ENCODE measurements at places on chromosomes 6 and 20.

DNA sequence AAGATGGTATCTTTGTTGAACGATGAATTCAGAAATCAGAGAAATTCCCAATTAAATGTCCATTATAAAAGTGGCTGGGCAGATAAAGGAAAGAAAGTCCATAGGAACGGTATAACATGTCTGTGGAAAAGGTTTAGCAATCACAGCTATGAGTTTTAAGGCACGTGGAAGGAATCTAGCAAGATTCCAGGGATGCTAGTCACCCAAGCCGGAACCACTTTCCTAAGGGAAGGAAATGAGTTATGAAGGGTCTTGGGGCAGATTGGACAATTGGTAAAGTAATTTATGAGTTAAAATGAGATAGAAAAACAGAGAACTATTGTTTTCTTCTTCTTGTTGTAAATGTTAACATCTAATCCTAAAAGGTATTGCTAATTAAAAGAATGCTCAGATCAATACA is 384.8 kb downstream of the ADGRB3 start:
- DNase-seq, result no peak

DNA sequence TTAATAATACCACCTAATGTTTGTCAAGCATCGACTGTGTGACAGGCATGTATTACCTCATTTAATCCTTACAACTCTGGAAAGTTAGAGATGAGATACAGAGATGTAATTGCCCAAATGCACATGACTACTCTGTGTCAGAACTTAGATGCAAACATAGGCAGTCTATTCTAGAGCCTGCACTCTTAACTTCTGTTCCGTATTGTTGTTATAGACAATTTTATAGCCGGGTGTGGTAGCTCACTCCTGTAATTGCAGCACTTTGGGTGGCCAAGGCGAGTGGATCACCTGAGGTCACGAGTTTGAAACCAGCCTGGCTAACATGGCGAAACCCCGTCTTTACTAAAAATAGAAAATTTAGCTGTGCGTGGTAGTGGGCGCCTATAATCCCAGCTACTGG is 15.0 kb downstream of the IFT52 start:
- no peak for DNase-seq

DNA sequence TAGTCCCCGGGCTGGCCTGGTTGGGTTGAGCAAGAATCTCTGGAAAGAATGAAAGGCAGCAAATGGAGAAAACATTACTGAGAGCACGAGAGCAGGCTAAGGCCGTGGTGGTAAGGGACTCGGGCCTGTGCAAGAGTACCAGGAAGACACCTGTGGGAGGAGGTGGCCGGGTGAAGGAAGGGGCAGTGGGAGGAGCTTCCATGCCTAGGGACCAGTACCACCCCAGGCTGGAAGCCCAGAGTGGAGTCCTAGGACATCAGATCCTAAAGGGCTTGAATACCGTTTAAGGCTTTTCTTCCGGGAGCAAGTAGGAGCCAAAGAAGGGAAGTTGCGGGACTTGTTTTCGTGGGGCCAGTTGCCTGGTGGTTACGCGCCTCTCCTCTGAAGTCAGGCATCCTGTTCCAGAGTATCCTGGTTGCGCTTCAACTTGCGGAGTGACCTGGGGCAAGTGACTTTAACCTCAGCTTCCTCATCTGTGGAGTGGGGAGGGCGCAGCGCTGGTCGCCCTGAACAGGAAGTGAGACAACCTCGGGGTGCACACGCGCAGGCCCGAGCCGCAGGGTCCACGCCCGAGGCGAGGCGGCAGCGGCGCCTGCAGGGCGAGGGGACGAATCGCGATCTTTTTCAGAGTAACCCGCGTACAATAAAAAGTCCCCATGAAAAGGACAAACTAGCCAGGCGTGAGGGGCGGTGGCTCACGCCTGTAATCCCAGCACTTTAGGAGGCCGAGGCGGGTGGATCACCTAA is 1.1 kb upstream of the TPD52L2 start:
- DNase-seq, result peak; percentile 74

DNA sequence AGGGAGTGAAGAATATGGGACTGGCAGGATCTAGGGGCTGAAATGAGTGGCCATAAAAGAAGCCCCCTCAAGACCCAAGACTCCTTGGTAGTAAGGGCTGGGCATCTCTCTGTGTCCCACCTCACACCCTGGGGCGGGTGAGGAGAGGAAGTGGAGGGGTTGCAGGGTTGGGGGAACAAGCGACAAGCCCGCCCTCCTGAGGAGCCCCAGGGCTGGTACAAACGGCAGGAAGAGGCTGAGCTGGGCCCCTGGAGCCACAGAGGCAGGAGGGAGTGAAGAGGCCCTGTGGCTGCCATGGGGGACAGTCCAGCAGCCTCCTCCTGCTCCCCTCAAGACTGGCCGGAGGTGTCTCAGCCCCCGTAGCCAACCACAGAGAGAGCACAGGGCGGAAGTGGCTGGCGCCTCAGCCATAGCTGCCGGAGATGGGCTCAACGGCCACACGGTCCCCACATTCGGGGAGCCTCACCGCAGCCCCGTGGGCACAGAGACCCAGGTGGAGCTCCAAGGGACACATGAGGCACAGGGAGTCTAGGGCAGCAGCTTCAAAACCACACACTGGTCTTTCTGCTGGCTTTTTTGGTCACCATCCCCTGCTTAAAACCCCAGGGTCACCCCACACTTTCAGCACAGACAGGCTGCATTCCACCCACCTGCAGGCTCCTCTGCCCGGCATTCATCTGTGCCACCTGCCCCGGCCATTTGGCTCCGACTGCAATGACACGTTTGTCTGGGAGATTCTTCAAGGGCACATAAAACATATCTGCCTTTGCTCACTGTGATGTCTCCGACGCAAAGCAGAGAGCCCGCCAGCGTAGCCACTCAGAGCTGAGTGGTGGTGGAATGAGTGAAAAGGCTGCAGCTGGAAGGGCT is 524 bp downstream of the C20orf203 start:
- DNase-seq, result no peak

DNA sequence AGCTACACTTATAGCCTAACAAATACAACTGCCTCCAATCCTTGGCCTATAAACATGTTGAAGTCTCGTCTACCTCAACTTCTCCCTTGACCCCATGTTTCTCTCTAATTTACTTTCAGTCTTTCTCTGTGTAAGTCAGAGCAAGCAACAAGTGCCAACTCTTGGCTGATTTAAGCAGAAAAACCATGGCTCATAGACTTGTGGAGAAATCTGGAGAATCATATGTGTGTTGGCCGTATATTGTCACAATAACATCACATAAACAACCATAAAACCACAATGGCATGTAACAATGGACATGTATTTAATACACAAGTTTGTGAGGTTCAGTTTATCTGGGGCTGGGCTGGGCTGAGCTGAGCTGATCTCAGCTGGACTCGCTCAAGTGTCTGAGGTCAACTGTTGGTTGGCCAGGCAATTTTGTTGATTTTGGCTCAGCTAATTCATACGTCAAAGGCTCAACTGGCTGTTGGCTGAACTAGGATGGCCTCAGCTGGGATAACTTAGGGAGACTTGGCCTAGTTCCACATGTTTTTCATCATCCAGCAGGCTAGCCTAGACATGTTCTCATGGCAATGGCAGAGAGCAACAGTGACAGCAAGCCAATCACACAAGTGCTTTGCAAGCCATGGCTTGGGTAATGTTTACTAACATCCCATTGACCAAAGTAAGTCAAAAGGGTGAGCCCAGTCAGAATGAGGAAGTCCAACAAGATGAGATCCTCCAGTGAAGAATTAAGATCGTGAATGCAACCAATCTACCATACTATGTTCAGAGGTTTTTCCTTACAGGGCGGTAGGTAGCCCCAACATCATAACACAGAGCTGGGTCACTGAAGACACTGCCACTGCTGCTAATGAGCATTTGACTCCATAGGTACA is 12.9 kb upstream of the TBC1D22B start:
- no peak for DNase-seq

GRCh38 chr6:146434732-146435390 is 108.8 kb upstream of the RAB32 start:
- DNase-seq, result no peak

DNA sequence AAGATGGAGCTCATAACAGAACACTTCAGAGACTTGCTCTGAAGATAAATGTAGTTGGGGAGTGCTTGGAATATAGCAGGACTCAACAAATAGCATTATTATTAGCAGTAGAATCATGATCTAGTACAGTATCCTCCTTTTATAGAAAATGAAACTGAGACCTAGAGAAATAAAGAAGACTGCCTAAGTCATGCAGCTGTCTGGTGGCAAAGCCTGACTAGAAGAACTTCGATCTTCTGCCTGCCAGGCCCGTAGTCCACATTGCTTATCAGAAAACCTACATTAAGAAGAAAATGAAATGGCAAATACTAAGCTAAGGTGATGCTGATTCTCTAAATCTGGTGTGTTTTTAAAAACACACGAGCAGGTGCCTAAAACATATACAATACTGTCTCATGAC is 46.4 kb upstream of the DST start:
- DNase-seq, result no peak

- DNase-seq, result no peak
Measured at GRCh38 chr20:33865761-33866370, 54.7 kb downstream of the CHMP4B start.

DNA sequence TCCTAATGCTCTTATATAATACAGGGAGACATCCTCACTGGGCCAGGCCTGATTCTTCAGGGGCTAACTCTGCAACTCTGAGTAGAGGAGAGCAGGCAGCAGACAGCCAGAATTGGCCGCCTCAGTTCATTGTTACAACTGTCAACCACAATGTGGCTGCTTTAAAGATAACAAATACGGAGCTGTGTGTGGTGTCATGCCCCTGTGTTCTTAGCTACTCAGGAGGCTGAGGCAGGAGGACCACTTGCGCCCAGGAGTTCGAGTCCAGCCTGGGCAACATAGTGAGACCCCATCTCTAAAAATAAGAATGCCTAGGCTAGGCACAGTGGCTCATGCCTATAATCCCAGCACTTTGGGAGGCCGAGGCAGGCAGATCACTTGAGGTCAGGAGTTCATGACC is 34.3 kb downstream of the CEP250 start:
- no peak for DNase-seq

- DNase-seq, result no peak
Measured at GRCh38 chr6:90765895-90766294, 179.0 kb upstream of the MAP3K7 start.

DNA sequence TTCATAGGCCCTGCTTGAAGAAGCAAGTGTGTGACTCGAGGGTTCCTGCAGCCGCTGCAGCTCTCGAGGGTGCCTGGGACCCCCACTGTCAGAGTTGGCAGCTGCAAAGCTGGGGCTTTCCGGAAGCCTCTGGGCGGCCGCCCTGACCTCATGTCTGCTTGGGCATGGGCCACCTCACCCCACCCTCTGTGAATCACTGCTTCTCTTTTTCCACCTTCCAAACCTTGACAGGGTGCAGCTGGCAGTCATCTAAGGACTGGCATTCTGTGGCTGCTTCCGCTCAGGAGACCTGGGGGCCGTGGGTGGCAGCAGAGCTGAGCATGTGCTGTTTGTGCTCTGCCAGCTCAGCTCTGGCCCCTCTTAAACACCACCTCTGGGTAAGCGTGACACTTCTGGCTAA is 32.0 kb downstream of the ERMARD start:
- no peak for DNase-seq

DNA sequence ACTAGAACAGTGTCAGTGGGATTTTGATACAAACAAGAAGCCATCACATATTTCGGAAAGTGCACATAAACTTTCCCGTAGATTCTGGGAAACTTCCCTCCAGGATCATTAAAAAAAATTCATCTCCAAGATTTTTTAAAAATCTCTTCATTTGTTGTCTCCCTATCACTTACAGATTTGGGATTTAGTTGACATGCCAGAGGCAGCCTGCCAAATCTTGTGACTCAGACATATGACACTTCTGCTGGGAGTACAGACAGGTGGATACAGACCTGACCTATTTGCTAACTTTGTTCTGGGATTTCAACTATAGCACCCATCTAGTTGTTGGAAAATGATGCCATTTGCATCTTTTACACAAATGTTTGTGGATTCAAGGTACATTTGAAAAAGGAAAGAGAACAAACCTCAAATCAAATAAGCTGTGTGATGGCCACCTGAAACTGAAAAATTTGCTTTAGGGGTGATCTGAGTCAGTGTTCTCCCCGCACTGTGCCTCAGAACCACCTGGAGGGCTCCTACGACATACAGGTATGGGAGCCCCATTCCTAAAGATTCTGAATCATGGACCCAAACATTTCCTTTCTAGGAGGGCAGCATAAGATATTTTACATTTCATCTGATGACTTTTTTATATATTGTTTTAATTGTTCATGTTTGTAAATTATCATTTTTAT is 21.9 kb upstream of the CD2AP start:
- no peak for DNase-seq

- no peak for DNase-seq
Measured at GRCh38 chr6:139644821-139645220, 270.4 kb upstream of the CITED2 start.

- no peak for DNase-seq
Measured at GRCh38 chr20:15236812-15237211, 899.4 kb upstream of the FLRT3 start.

DNA sequence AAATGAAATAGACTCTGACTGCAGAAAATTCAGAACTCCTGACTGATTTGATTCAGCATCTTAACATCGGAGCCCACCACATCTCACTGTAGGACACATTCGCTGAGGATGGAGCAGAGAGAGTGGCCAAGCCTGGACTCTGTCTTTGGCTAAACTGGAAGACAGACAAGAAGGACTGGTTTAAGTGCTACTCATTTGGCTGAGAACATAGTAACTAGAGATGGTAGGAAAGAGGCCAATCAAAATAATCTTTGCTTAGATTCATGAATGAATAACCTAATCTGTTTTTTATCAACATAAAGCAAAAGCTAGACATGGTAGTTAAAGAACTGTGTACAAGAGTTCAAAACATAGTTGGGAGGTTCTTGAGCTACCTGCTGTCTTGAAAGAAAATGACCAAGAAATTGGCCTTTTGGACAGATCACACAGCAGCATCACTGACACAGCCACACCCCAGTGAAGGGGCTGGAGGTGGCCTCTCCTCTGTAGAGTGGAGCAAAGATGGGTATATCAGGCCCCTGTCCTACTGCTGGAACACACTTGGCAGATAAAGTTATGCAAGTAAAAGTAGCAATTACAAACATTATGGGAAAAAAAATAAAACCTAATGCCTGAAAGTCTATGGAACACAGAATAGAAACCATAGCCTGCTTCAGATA is 87.1 kb upstream of the NT5E start:
- DNase-seq, result no peak

DNA sequence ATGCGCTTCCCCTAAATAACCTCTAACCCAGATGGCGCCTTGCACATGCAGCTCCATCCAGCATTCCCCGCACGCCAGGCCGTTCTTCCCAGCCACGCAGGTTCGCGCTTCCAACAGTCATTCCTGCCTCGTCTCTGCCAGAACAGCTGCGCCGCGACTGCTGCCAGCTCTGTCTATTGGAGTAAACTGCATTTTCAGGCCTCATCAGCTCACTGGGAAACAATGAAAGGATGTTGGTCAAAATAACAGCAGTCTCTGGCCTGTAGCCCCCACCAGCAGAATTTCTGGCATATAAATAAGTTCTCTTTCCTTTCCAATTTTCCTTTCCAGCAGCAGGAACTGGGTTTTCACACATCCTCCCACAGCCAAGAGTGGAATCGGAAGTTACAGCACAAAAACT is 14.6 kb downstream of the NRSN1 start:
- no peak for DNase-seq

- no peak for DNase-seq
Measured at GRCh38 chr6:79649016-79649415, 17.9 kb downstream of the SH3BGRL2 start.

- no peak for DNase-seq
Measured at GRCh38 chr6:164528539-164528938, 780.9 kb downstream of the C6orf118 start.
